ENCODE measurements at places on chromosomes 12 and 14.

GRCh38 chr14:64467566-64467965, 2.3 kb downstream of the AKAP5 start:
- DNase-seq, result no peak

- no peak for DNase-seq
These were observed 89.6 kb downstream of the ARF6 start for GRCh38 chr14:49982501-49982951.

DNA sequence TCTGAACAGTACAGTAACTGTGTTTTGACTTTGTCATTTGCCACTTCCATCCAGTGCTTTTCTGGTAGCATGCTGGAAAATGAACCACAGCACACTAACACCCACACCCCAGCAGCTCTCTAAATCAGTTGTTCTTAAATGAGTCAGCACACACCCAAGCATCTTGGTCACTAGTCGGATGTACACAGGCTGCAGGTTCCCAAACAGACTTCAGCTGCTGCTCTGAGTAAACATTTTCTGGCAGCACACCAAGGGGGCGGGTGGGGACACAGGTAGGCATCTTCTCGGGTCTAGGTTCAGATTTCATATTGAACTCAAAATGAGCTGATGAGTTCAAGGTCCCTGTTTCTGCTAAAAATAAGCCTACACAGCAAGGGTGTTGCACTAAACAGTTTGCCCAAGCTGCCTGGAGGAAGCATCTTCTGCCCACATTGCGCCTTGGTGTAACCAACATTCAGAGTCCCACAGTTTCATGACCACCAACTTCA, 39.8 kb downstream of the IFNG start:
- no peak for DNase-seq

DNA sequence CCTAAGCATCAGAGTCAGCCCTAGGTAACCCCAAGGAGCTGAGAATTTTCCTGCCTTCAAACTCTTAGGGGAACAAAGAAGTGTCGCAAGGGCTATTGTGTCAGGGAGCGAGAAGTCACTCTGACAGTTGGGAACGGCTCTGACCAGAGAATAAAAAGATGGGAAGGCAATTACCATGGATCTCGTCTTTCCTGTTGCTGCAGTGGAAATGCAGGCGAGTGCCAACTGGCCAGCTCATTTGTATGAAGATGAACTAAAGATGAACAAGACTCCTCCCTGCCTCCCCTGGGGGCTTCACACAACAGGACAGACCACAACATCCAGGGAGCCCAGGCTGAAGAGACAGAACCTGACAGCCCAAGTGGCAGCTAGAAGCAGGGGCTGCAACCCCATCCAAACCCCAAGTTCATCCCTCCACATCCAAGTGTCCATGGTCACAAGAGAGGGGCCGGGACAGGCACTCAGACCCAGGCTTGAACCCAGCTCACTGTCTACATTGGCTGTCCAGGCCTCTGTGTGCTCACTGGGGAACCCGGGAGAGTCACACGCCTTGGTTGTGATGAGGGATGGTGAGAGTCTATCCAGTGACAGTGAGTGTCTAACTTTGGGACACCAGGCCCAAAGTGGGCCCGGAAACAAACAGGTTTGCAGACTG, 322.4 kb downstream of the BCL11B start:
- DNase-seq, result no peak

DNA sequence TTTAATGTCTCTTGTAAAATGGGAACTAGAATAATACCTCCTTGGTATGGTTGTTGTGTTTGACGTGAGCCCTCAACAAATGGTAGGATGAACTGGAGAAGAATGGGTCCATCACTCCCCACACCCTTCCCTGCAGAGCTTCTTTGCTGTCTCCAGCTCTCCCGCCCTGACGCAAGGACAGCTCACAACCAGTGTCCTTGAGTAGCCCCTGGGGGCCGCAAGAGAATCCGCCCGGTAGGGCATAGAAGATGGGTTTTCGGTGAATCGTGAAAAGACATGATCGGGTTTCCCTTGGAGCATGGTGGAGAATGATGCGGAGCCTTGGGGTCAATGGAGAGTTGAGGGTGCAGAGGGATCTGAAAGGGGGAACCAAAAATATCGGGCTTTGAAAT, 6.1 kb upstream of the PAX9 start:
- DNase-seq, result no peak

GRCh38 chr12:64066776-64067175, 155.3 kb downstream of the KICS2 start:
- no peak for DNase-seq

GRCh38 chr14:24565766-24566165, 10.3 kb downstream of the CTSG start:
- no peak for DNase-seq

GRCh38 chr12:124441443-124442194, 125.8 kb downstream of the NCOR2 start:
- DNase-seq, result no peak

DNA sequence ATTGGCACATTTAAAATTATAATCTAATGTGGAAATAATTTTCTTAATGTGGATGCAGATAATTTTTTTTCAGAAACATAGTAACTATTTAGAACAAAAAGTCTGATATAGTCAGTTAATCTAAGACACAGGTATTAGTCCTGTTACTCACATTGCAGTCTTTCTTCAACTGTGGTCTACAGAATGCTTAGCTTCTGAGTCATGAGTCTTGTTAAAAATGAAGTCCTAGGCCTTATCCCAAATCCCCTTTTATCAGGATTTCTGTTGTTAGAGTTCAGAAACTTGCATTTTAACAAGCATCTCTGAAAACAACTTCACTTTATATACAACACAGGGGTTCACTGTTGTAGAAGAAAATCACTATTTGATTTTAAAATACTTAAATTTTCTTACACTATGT, 112.2 kb downstream of the SLC16A7 start:
- no peak for DNase-seq

GRCh38 chr12:93853698-93854478, 176.7 kb downstream of the CRADD start:
- DNase-seq, result peak; percentile 34

DNA sequence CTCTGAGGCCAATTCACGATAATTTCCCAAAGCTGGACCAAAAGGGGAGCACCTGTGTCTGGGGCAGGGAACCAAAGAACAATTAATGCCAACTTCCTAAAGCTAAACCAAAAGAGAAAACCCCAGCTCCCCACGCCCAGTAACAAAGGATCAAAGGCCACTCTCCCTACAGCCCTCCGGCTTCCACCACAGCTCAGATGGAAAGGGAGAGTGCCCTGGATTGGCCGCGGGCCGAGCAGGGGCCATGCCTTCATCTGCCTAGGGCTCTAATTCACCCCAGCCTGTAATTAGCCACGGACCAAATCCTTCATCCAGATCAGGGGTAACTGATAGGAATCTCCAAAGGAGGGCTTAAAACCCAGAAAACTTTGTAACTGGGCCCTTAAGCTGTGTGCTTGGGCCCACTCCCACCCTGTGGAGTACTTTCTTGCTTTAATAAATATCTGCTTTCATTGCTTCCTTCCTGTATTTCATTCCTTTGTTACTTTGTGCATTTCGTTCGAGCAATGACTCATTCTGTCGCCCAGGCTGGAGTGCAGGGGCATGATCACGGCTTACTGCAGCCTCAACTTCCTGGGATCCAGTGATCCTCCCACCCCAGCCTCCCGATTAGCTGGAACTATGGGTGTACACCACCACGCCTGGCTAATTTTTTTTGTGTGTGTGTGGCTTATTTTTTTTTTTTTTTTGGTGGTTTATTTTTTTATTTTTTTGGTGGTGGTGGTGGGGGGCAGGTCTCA, 65.5 kb upstream of the PPP4R3A start:
- DNase-seq, result no peak

DNA sequence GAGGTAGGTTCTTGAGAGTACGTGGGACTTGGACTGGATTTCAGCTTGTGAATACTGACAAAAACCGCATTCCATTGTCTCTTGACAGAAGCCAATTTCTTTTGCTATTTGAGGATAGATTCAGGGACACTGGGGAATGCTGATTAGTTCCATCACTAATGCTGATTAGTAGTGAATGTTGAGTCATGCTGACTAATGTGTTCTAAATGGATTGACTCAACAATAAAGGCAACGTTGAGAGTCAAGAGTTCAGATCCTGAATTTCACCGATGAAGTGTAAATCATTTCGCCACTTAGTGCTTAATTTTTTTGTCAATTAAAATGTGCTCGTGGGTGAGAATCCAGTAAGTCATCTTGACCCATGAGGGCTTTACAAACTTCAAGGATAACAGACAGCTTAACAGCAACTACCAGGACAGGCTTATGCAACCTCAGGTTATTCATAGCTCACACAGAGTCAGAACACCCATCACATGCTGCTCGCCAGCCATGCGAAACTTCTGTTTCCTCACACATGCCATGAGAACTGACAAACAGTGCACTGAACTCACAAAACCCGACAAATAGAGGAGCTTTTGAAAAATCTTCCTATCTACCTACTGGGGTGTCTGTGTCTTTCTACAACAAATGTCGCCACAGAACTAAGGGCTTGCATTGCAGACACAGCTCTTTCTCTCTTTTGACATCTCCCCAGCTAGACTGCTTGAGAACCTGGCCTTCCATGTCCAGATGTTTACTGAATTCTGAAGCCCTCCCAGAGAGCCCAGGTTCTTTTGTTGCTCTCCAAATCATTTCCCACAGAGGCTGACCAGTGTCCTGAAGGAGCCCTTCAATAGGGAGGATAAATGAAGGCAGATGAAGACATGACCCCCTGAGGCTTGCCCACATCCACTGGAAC, 316.4 kb downstream of the ZFP36L1 start:
- DNase-seq, result no peak

- DNase-seq, result no peak
These were observed 65.7 kb upstream of the SRSF5 start for GRCh38 chr14:69701291-69701690.

DNA sequence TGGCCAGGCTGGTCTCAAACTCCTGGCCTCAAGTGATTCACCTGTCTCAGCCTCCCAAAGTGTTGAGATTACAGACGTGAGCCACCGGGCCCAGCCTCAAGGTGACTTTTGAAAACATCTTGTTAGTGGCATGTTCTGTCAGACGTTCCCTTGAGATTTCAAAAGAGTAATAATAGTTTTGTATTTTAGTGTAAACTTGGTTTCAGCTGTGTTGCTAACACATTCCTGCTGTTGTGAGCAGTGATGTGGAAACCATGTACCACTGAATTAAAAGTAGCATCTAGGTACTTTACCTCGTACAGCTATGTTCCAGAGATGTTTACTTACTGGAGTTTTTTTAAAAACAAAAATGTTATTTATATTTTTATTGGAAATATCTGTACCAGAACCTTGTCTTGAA, 111.3 kb downstream of the AEBP2 start:
- DNase-seq, result no peak

- no peak for DNase-seq
These were observed 58.4 kb upstream of the DDX11 start for GRCh38 chr12:31015215-31015614.
